ENCODE measurements at places on chromosomes 6 and 20. TPM values are rescaled to one million over a fixed set of nuclear protein-coding genes. Genes with fewer than 3 reads are reported as not detected.

DNA sequence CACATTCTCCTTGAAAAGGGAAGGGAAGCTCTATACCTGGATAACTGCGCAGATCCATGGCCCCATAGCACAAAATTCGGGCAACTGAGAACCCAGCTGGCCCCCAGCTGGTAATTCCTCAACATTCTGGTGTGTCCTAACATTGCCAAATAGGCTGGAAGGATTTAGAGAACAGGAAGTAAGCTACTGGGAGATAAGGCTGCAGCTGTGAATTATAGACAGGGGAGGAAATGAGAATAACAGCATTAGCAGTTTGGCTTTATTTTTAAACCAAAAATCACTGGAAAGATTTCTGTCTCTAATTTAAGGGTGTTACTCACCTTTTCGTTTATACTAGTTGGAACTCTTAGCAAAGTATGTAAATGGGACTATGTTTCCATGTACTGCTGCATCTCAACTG lies 97.2 kb downstream of the TULP4 start:
- DNase-seq = peak; percentile 65

GRCh38 chr6:20069021-20069522 lies 143.2 kb downstream of the MBOAT1 start:
- DNase-seq = no peak

GRCh38 chr20:63787302-63787701 lies 43.8 kb downstream of the ZBTB46 start:
- DNase-seq = no peak

The PMEPA1 gene
- total RNA-seq = 2.8 TPM

GRCh38 chr6:76702187-76702586 lies 629.7 kb upstream of the IMPG1 start:
- no peak for DNase-seq

- no peak for DNase-seq
Measured at GRCh38 chr6:149755300-149756260, 6.0 kb downstream of the PCMT1 start.

DNA sequence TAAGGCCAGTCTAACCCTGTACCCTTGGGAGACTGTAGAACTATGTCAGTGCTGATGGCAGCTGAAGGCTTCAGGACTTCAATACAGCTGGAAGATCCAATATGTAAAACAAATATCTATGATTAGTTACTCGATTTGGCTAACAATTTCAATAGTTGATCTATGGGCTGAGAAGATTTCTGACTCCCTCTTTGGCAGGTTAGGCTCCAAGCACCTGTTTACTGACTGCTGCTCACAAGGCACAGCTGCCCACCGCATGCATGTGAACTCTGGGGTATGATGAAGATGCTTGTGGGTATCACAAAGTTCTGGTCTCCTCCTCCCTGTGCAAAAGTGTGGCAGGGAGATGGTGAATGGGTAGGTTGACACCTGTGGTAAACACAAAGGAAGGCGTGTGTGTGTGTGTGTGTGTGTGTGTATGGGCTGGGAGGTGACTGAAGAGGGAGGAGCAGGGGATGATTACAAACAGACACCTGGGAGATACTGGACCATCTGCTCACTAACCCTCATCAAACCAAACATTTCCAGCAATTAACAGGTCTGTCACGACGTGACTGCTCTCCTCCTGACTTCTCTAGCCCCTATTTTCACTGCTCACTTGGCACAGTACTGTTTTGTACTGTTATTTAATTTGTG lies 18.1 kb downstream of the ELMO2 start:
- no peak for DNase-seq

GRCh38 chr6:149545258-149545753 lies 537 bp downstream of the PPIL4 start:
- DNase-seq = peak; percentile 58

GRCh38 chr6:37021356-37022129 lies 16.1 kb downstream of the FGD2 start:
- DNase-seq = peak; percentile 30

GRCh38 chr20:6017880-6018279 lies 36.0 kb downstream of the LRRN4 start:
- DNase-seq = no peak

- DNase-seq = no peak
Measured at GRCh38 chr6:7267071-7267465, 45.9 kb downstream of the SSR1 start.

The RIMS1 gene
- 1.9 TPM for total RNA-seq

- DNase-seq = peak; percentile 38
Measured at GRCh38 chr6:56771189-56771588, 128.5 kb upstream of the DST start.

DNA sequence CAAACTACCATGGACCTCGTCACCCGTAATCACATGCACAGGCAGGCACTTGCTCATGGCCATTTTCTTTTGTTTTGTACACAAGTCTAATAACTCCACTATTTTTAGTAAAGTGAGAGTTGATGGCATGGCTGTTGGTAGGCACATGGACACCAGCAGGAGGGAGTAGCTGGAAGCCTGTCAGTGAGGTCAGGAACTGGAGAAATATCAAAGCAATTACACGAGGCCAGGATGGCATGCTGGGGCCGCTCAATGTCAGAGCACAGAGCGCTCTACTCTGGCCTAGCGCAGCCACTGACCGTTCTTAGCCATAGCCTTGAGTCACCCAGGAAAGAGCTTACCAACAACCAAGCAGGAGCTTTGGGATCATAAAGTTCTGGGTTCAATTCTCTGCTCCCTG lies 36.1 kb upstream of the GTSF1L start:
- no peak for DNase-seq

- no peak for DNase-seq
Measured at GRCh38 chr20:25006431-25007167, 14.0 kb upstream of the APMAP start.

GRCh38 chr6:52341561-52342260 lies 20.2 kb upstream of the PAQR8 start:
- no peak for DNase-seq

DNA sequence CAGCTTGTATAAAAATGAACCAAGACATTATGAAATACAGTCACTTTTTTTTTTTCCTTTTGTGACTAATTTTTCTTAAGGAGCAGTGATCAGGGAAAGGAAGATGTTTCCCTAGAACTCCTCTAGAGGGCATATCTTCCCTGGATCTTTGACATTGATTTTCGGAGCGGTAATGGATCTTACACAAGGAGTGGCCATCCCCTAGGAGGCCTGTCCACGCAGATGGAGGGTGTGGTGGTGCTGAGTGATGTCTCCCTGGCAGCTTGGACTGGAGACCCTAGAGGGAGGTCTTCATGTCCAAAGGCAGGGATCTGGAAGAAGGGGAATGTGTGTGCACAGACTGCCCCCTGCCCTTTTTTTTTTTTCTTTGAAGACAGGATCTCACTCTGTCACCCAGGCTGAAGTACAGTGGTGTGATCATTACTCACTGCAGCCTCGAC lies 7.0 kb upstream of the KIFC1 start:
- peak; percentile 70 for DNase-seq

The PNPLA1 gene
- not detected for total RNA-seq

The CST4 gene
- not detected for total RNA-seq

DNA sequence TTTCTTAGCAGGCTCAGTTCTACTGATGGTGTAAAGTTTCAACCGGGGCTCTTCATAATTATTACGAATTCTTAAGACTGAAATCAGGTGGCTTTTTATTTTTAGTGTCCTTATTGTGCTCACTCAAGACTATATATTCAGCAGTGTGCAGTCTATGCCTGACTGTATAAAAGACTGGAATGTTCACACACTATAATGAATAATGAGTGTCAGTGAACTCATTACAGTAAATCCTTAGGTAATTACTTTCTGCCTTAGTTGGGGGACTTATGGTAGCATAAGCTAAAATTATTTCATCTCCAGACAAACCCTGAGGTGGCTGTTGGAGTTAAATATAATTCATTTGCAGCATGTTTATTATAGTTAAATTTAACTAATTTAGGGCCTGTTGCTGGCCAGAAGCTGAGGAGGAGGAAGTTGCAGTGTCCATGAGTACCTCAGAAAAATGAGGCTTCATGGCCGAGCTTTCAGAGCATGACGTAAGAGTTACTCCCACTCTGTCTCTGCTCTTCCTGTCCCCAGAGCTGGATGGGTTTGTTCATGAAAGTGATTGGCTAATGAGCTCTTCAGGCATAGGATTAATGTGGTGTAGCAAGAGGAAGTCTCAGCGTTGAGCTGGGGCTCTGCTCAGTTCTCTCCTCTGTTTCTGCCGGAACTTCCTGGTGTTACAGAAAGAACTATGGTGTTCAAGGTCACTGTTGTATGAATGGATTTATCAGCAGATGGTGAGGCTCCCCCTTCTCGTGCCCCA lies 335.7 kb downstream of the NRN1 start:
- no peak for DNase-seq

- peak; percentile 96 for DNase-seq
Measured at GRCh38 chr6:113120224-113120581, 736.9 kb upstream of the MARCKS start.

The TMEM14C gene
- 197 TPM for total RNA-seq

- no peak for DNase-seq
Measured at GRCh38 chr6:91678679-91679446, 1092.0 kb upstream of the MAP3K7 start.

DNA sequence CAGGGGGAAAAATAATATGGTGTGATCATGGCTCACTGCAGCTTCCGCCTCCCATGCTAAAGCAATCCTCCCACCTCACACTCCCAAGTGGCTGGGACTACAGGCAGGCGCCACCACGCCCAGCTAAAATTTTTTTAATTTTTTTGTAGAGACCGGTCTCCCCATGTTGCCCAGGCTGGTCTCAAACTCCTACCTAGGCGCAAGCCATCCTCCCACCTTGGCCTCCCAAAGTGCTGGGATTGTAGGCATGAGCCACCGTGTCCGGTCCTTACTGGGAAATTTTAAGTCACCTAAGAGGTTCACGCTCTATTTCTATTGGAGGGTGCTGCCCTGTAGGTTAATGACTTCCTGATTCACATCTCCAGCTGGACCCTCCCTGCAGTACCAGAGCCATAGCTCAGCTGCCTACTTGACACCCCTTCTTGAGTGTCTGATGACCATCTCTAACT lies 626 bp upstream of the CDK5RAP1 start:
- no peak for DNase-seq

GRCh38 chr6:141028791-141029280 lies 1103.9 kb upstream of the GJE1 start:
- no peak for DNase-seq

The CTAGE9 gene
- not detected for total RNA-seq

- no peak for DNase-seq
Measured at GRCh38 chr20:17902531-17903083, 66.0 kb downstream of the SNX5 start.

GRCh38 chr6:33785778-33786177 lies 3.2 kb downstream of the LEMD2 start:
- peak; percentile 50 for DNase-seq

DNA sequence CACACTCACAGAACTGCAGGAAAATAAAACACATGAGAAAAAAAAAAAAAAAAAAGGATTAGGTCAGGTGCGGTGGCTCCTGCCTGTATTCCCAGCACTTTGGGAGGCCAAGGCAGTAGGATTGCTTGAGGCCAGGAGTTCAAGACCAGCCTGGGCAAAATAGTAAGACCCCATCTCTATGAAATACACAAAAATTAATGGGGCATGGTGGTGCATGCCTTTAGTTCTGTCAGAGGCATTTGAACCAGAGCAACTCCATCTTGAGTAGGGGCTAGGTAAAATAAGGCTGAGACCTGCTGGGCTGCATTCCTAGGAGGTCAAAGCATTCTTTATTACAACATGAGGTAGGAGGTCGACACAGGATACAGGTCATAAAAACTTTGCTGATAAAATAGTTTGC lies 39.0 kb upstream of the JARID2 start:
- no peak for DNase-seq

- DNase-seq = no peak
Measured at GRCh38 chr6:37507690-37508421, 8.2 kb upstream of the CCDC167 start.
